Stimulated activated CD8-positive, alpha-beta memory T cell treated with anti-CD3 and anti-CD28 coated beads, Interleukin-4, amount 100 ng/mL, for 4 hours (primary cell): ENCODE measurements at places on chromosomes 5 and 9.

DNA sequence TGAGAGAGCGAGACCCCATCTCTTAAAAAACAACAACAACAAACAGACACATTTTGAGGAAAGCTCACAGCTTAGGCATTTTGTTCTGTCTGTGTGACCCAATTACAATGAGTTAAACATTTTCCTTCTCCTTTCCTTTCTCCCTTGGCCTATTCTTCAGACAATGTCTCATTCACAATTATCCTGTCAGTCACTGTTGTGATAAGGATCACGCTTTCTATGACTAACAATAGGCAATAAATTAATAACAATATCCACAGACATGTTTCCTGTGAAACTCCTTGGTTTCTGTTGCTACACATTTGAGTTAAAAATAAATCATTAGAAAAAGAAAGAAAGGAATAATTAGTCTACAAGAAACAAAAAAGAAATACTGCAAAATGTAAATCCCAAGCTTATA lies 19.8 kb upstream of the CARTPT start:
- DNase-seq, result no peak

DNA sequence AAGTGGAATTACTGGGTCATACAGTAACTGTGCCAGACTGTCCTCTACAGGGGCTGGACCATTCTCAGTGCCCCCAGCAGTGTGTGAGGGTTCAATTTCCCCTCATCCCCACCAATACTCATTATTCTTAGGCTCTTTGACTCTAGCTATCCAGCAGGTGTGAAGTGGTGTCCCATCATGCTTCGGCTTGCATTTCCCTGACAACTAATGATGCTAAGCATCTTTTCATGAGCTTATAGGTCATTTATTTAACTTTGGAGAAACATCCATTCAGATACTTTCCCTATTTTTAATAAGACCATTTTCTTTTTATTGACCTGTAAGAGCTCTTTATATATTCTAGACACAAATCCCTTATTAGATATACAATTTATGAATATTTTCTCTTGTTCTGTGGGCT lies 63.6 kb downstream of the ADAMTS2 start:
- no peak for DNase-seq

GRCh38 chr9:34403554-34404380 lies 27.1 kb upstream of the MYORG start:
- no peak for DNase-seq

GRCh38 chr5:134183481-134183880 lies 6.7 kb upstream of the SKP1 start:
- DNase-seq, result no peak

DNA sequence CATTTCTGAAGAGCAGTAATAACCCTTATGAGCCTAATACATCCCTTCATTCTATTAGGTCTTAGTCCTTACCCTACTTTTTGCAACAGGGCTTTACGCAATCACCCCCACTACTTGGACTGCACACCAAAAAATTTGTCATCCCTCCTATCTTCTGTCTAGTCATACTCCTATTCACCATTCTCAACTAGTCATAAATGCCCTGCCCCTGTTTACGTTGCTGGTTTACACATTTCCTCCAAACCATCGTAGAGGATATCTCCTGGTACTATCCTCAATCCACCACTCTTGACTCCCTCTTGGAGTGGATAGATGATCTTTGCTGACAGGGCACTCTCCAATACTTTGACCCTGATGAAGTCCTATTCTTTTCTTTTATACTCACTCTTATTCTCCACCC lies 98.2 kb upstream of the CCNG1 start:
- no peak for DNase-seq

DNA sequence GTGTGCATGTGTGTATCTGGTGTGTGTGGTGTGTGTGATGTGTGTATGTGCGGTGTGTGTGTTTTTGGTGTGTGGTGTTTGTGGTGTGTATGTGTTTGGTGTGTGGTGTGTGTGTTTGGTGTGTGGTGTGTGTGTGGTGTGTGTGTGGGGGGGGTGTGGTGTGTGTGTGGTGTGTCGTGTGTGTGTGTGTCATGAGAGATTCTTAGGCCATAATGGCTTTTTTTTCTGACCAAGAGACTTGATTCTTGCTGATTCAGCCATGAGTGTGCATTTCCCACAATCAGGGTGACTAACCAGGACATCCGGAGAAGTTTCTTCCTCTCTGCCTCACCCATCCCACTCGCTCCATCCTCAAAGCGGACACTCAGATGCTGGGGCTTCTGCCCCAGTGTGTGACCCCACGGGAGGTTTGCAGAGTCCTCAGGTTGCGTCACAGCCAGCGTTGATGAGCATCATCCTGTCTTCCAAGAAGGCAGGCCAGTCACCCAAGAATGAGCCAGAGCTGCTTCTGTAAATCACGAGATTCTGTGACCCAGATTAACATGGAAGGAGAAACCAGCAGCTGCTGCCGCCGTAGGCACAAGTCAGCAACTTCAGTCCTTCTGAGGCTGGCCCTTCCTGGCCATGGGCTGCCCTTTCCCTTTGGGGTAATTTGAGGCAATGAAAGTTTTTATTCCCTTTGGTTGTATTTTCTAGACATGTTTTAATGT lies 12.5 kb upstream of the CTSL start:
- no peak for DNase-seq

GRCh38 chr5:43750809-43751208 lies 147.8 kb downstream of the NNT start:
- DNase-seq, result no peak

DNA sequence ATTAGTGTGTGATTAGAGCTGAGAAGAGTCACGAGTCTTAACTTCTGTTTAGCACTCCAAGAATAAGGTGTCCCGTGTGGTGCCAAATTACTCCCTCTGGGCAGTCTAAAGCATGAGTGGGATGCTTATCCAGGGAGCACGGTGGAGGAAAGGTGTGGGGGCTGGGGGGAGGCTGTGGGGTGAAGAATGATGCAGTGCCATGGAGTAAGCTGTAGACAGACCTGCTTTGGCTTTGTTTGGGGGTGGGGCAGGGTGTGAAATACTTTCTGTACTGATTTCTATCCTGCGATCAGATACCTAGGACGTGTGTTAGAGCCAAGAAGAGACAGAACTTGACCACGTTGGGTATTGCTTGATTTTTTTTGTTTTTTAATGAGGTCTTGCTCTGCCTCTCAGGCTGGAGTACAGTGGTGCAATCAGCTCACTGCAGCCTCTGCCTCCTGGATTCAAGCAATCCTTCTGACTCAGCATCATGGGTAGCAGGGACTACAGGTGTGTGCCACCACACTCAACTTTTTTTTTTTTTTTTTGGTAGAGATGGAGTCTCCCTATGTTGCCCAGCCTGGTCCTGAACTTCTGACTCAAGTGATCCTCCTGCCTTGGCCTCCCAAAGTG lies 232.8 kb downstream of the MAN2A1 start:
- no peak for DNase-seq

- DNase-seq, result no peak
These were observed 6.5 kb downstream of the UBQLN1 start for GRCh38 chr9:83701286-83701685.

DNA sequence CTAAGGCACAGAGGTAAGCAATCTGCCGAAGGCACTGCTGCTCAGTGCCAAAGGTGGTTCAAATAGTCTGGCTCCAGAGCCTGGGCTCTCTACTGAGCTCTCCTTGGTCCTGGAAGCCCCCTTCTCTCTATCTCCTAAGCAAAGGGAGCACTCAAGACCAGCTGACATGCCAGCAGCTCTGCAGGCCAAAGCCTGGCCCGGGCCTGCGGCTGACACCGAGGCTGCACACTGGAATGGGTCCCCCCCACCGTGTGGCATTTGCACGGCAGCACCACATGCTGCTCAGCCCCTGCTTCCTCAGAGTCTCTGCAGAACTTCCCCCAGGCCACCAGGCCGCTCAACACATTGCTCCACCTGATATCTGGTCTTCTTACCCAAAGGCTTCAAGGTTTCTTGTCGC lies 57.8 kb upstream of the GOLPH3 start:
- no peak for DNase-seq

DNA sequence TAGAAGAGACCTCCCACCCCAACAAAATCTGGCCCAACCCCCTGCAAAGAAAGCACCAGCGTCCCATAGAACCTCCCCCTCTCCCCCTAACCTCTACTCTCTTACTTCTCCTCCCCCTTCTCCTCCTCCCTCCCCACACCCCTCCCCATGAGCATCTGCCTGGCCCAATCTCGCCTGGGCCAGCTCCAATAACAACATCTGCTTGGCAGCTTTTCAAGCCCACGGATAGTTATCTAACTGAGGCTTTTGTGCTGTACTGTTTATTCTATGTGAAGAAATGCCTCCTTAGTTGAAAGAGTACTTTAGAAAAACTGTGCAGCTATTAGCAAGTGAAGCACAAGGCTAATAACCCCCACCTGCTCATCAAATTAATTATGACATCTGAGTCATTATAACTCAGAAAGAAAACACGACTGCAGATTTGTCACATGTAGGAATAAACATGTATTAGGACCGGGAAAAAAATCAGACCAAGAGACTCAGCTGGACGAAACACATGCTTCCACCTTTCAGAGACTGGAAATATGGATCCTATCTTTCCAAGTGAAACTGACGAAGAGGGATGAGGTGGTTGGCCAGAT lies 42.8 kb downstream of the NFIB start:
- DNase-seq, result no peak

- DNase-seq, result no peak
These were observed 55.3 kb downstream of the ERAP1 start for GRCh38 chr5:96752341-96753016.

DNA sequence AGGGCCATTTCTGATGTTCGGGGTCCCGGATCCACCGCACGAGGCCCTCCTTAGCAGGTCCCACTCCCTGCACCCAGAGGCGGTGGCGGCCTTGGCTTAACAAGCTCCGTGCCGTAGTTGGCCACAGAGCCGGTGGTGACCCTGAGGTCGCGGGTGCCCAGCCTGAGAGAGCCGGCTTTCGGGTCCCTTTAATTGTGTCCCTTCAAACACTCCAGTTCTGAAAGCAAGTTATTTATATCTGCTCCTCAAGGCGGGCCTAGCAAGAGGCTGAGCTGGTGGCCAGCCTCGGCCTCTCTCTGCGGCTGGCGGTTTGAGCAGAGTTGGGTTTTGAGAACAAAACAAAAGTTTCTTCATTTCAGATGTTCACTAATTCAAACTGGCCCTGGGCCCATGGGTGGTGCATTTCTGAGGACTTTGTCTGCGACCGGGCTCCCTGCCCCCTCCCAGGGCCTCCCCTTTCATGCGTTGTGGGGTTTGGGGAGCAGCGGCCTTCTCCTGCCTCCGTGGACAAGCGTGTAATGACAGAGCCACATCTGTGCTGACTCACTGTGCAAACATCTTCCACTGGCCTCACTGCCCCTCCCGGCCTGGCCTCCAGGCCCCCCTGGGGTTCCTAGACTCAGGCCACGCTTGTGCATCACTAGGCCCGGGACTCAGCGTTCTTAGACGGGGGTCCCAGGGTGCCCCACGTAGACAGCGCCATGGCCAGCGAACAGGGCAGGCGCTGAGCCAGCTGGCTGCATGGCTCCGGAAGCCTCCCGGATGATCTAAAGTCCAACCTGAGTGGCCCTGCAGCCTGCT lies 49.4 kb upstream of the COL5A1 start:
- no peak for DNase-seq

DNA sequence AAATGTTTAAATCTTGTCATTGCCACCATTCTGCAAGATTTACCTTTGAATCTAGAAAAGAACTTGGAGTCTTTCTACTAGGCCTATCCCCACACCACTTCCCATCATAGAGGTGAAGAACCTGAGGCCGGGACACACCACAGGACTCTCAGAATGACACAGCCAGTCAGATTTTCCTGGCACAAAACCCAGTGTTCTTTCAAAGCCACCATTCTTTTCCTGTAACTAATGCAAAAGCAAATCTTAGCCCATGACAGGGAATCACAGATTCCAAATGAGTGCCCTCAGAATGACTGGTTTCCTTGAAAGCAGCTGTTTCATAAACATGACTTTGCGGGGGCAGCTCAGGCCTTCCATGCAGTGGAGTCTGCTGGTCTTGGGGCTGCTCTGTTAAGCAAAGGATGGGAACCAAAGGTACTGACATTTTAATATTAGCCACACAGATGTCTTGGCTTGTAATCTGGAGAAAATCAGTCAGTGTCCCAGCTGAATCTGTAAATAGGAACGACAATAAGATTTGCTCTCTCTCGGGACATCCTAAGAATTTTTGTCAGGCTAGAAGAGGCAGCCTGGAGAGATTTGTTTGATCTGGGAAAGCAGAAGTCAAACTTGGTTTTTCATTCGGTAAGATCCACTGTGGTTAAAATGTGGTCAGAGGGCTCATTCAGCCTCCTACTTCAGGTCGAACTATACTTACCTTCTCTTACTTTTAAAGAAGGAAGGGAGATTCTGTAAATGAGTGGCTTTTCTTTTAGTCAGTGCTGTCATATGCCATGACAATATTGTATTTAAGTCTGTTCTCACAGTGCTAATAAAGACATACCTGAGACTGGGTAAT lies 115.1 kb downstream of the PALM2AKAP2 start:
- DNase-seq, result no peak

GRCh38 chr5:67119010-67119409 lies 77.6 kb downstream of the CD180 start:
- no peak for DNase-seq

- DNase-seq, result no peak
These were observed 16.8 kb upstream of the PHYKPL start for GRCh38 chr5:178249191-178249989.

DNA sequence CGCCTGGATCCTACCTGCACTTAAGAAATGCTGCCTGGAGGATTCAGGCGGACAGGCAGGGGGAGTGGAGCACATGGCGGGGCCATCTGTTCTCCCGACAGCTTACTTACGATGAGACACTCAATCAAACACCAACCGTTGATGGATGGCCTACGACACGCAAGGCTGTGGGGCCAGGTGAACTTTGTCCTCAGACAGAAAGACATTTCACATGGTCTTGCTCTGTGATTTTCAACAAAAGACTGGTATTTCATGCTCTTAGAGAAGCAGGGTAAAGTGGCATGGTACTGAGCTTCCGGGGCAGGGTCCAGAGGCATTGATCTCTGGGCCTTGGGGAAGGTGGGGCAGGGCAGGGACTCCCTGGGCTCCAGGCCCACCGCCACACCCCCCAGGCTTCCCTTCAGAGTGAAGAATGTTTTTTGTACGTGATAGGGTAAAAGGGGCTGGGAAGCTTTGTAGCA lies 9.1 kb upstream of the OLFM1 start:
- no peak for DNase-seq

DNA sequence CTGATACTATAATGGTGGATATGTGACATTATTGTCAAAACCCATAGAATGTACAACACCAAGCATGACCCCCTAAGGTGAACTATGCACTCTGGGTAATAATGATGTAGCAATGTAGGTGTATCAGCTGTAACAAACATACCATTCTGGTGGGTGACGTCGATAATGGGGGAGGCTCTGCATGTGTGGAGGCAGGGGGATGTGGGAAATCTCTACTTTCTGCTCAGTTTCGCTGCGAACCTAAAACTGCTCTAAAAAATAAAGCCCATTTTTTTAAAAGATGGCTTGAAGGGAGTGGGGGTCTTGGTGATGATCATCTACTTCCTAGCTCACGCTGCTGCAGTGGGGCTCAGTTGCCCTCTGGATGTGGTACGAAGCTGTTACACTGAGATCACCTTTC lies 51.1 kb downstream of the RASGEF1C start:
- no peak for DNase-seq

- DNase-seq, result no peak
These were observed 237.0 kb upstream of the RASA1 start for GRCh38 chr5:87030699-87031098.
